GM19239 (cell line): ENCODE measurements at places on chromosomes 7 and 10.

DNA sequence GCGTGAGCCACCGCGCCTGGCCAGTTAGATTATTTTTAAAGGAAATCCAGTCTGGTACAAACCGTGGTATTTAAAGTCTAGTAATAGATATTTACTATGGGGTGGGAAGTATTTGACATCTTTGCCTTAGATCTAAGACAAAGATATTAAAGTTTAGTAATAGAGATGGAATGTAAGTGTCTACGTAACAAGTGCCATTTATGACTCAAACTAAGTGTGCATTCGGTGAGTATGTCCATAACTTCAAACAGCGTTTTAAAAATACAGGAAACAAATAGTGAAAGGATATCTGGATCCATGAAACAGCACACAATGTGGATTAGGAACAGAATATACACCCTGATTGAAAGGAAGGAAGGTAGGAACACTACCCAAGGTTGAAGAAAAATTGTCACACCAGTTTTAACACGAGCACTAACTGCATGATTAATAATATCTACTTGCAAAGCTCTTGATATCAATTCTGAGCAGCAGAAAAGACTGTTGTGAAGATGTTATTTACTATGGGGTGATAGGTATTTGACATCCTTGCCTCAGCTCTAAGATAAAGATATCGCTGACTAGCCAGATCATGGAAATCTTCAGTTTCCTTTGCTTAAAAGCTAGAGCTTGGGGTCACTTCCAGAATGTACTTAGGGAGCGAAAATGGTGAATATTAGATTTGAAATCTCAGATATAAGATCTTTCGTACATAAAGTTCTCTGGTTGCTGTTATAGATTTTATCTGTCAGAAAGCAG, 48.7 kb downstream of the EPC1 start:
- no peak for DNase-seq

DNA sequence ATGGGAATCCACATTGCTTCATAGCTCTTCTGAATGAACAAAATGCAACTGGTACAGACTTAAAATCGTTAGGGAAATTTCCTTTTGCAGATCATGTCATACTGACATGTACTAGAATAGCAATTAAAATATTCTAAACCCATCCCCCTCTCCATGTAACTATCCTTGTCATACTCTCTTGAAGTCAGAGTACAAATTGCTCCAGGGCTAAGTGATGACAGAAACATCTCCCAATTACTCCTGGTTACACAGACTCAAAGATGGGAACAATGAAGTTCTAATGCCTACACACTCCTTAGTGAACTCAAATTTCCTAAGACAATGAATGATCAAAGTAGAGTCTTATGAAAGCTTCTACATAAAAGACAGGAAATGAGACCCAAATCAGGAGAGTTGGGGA, 87.2 kb downstream of the PDE1C start:
- DNase-seq = no peak

DNA sequence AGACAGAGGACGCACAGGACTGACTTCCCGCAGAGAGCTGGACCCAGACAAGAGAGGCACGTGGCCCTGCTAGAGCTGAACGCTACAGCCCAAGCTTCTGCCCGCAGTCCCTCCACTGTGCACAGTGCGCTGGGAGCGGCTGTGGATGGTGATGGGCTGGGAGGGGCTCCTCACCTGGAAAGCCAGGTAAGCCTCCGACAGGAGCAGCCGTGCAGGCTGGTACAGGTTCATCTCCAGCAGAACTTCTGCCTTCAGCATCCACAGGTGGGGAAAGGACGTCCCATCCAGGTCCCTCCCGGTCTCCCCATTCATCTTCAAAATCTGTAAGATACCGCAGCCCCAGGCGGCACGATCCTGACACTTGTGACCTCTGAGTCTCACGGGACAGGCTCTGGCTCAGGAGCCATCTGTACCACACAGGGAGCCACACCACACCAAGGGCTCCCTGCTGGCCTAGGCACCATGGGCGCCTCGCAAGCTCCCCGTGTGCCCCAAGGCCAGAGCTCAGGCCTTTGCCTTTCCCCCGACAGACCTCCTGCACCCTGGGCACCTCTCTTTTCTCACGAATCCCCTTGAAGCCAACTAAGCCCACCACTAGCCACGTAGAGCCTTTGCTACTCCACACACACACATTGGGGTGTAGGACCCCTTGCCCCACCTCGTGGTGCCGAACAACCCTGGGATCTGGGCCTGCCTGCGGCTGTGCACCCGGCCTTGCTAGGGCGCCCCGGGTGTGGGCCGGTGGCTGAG, 76.3 kb downstream of the CFAP46 start:
- no peak for DNase-seq

GRCh38 chr7:77245015-77245755, 45.6 kb upstream of the FGL2 start:
- no peak for DNase-seq

DNA sequence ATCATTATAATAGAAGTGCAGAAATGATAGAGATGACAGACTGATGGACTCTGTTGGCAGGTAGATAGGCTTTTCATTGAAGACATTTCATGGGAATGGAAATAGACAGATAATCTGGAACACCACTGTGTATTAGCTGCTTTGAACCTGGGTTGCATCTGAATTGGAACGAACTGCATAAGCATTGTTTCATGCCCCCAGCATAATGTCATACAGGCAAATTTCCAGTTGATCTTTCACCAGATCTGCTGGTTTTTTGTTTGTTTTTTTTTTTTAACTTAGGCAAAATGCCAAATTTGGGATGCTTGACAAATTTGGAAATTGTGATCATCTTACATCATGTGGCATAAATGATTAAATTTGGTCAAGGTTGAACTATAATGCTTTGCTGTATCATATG, 172.1 kb upstream of the AOAH start:
- no peak for DNase-seq

- no peak for DNase-seq
These were observed 120.3 kb downstream of the BMPER start for GRCh38 chr7:34025600-34025999.

GRCh38 chr7:44149571-44150465, 8.7 kb upstream of the MYL7 start:
- no peak for DNase-seq

- no peak for DNase-seq
These were observed 24.0 kb downstream of the ELFN1 start for GRCh38 chr7:1693991-1694524.

GRCh38 chr10:110829721-110830410, 41.9 kb upstream of the PDCD4 start:
- DNase-seq = no peak

DNA sequence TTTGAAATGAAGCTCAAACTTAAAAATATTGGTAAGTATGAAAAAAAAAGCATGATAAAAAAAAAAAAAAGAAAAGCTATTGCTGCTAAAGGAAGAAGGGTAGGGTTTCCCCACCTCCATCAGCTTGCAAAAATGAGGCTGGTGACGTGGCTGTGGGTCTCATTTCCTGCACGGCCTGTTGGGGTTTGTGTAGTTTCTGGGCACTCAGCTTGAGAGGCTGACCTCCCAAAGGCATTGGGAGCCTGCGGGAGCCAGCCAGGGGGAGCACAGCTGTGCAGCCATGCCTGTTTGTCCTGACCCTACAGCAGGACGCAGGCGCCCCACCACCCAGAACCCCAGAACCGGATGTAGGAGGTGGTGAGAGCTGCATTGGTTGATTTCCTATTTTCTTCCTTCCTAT, 48.8 kb upstream of the CARD11 start:
- peak; percentile 45 for DNase-seq

DNA sequence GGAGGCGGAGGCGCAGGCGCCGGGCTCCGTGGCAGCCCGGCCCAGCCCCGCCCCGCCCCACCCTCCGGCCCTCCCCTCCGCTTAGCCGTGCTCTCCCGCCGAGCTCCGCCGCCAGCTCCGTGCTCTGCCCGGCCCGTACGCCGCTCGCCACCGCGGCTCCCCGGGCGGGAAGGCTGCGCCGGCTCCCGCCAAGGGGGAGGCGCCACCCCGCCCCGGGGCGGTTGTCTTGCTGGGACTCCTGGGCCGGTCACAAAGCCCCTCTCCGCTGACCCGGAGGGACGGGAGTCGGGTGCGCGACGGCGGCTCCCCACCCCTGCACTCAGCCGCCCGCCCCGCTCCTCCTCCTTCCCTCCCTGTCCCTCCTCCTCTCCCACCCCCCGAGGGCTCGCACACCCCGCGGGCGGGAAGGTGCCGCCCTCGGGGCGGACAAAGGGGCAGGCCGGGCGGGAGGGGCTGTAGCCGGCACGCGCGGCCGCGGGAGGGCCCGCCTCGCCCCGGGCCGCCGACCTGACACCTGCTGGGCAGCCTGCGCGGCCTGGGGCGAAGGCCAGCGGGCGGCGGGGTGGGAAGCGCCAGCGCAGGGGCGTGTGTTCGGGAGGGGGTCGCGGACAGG, 11.5 kb upstream of the SP8 start:
- DNase-seq = peak; percentile 78

DNA sequence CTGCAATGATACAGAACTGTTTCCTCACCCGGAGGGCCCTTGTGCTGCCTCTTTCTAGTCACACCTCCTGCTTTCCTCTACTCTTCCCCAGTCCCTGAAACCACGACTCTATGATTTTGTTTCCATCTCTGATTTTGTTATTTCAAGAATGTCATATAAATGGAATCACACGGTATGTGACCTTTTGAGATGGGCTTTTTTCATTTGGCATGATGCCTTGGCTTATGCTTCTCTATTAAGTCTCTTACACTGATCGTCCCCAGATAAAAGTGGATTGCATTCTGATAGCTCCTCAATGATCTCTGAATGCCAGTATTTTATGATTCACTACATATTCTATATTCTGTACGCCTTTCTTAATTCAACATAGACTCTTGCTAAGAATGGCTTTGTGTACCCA, 78.2 kb downstream of the GALNT11 start:
- DNase-seq = no peak

- DNase-seq = no peak
These were observed 113.4 kb downstream of the PLXDC2 start for GRCh38 chr10:19929506-19930140.

DNA sequence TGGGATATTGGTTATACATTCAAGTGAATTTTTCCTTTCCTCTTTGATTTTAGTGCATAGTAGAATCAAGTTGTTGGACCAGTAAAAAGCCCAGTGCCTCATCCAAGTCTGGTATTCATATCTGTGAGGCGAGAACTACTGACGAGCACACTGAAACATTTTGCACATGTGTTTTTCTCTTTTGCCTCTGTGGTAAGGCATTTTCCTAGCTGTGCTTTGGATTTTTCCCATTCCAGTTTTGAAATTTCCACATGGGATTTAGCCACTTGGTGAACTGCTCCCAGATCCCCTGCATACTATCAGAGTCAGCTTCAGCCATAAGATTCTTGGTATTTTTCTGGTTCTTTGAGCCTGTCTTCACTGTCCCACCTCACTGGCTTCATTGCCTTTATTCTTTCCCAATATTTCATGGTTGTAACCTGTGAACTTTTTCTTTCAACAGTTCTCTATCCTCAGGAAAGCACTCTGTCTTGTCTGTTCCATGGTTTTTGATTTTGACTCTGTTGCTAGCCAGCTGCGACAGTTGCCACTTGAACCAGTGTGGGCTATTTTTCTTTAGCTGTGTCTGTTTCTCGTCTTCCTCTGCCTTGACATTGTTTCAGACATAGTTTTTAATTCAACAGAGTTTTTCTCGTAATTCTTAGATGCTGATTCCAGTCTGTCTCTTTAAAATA, 239.0 kb downstream of the REEP3 start:
- no peak for DNase-seq

DNA sequence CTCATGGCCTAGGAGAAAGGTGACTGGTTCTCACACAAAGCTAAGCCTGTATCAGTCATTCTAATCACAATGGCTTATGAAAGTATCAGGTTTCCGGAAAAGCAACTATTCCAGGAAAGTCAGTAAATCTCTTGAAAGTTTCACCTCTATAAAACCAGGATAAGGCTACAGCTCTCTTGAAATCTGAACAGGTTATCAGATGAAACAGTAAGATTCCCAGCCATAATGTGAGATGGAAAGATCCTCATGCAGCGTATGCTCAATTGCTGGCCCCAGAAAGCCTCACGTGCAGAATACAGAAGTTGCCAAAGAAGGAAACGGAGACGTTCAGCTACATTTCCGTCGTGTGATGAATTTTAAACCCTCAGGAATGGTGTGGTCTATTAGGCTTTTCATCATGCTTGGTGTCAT, 90.0 kb downstream of the PFKFB3 start:
- no peak for DNase-seq

DNA sequence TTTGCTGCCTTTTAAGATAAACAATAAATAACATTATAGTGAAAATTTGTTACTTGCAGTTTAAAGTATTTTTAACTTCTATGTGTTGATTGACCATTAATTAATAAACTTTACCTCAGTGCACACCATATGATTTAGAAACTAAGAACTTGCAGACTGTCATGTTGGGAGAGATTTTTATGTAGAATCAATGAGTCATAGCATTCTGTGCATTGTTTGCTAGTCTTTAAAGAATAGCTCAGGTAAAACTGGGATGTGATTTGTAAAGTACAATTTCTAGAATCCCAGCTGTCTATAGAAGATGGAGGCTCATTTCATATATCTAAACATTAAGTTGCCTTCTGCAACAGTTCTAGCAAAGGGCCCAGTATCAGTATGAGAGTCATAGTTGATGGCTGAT, 199.6 kb upstream of the SEMA3A start:
- no peak for DNase-seq

- no peak for DNase-seq
These were observed 5.8 kb downstream of the TBRG4 start for GRCh38 chr7:45105588-45106188.

DNA sequence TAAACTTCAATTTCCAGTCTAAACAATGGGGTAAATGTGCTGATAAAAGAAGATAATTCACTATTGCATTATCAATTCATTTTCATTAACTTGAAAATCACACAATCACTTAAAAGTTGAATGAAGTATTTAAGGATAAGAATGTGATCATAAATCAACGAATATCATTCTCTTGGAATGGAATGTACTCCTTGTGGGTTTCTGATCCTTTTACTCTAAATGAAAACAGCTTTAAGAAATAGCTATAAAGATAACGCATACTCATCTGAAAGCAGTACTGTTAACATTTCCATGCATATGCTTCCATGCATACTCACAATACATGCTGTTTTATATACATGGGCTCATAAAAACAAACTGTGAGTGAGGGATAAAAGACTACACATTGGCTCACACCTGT, 108.8 kb downstream of the ATE1 start:
- DNase-seq = no peak

- DNase-seq = no peak
These were observed 319.4 kb upstream of the ZNF32 start for GRCh38 chr10:43968076-43968475.

DNA sequence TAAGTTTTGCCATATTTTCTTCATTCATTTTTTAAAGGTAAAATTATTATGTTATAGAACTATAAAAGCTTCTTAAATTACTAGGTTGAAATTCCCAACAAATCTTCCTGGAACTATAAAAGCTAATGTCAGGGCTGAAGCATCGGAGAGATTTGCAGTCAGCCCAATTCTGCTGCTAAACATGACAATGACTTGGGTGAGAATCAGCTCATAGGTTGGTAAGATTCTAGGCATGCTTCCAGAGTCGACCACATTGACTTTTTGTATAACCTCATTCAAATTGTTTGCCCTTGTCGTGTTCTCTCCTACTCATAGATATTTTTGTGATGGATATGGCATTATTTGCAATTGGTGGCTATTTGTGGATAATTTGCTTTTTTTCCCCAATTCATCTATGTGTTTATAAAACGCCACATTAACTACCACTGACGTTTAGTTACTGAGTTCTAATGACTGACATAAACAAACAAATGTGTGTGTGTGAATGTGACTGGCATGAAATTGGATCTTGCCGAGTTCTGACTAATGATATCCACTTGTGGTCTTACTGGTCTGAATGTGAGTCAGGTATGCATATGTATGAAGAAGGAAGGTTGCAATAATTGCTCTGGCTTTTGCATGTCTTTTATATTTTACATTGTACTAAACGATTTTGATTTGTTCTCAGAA, 579.8 kb downstream of the PARD3 start:
- no peak for DNase-seq
